ENCODE measurements at places on chromosomes 7 and 10.
A peak's percentile ranks its signal among the peaks of the same experiment; 100 is the strongest.

GRCh38 chr10:124003481-124003870 lies 89.9 kb downstream of the CHST15 start:
- no peak for DNase-seq
- no peaks in the 10 kb centered on the region for H3K27me3 ChIP-seq
- no peaks in the 10 kb centered on the region for H3K4me1 ChIP-seq
- H3K36me3 ChIP-seq, result peaks cover 12% of the 10 kb centered on the region
- H3K4me3 ChIP-seq, result no peak overlapping the region

GRCh38 chr7:80918909-80919721 lies at the start of gene SEMA3C:
SEMA3C (minus strand) TSS chr7:80919051; CDS start chr7:80916781, 2,270 bp downstream.
- no peaks in the 10 kb centered on the region for H3K36me3 ChIP-seq
- DNase-seq, result peak; percentile 94
- peak within 1 kb of the TSS; percentile 61 for H3K4me3 ChIP-seq
- no peaks in the 10 kb centered on the region for H3K4me1 ChIP-seq

- H3K4me1 ChIP-seq, result no peaks in the 10 kb centered on the region
- no peaks in the 10 kb centered on the region for H3K36me3 ChIP-seq
- no peak overlapping the region for H3K4me3 ChIP-seq
- no peak for DNase-seq
- no peaks in the 10 kb centered on the region for H3K27me3 ChIP-seq
- H3K27ac ChIP-seq, result no peak overlapping the region
Observed at GRCh38 chr10:3213208-3213607, 40.6 kb upstream of the PITRM1 start.

- DNase-seq, result no peak
- H3K27ac ChIP-seq, result peak overlapping the region; percentile 71
- H3K27me3 ChIP-seq, result no peaks in the 10 kb centered on the region
- no peaks in the 10 kb centered on the region for H3K36me3 ChIP-seq
- H3K4me1 ChIP-seq, result no peaks in the 10 kb centered on the region
Observed at GRCh38 chr7:92837000-92837749, 802 bp upstream of the CDK6 start.

- H3K27me3 ChIP-seq, result no peaks in the 10 kb centered on the region
- peak; percentile 41 for DNase-seq
- H3K4me3 ChIP-seq, result no peak overlapping the region
- H3K4me1 ChIP-seq, result no peaks in the 10 kb centered on the region
- no peak overlapping the region for H3K27ac ChIP-seq
Observed at GRCh38 chr7:35553519-35553918, 141.4 kb downstream of the HERPUD2 start.

GRCh38 chr7:76233538-76234281 lies 32.0 kb downstream of the SRRM3 start:
- no peak for DNase-seq
- no peaks in the 10 kb centered on the region for H3K27me3 ChIP-seq
- no peak overlapping the region for H3K4me3 ChIP-seq
- no peaks in the 10 kb centered on the region for H3K4me1 ChIP-seq

GRCh38 chr10:34581801-34582532 lies 233.1 kb downstream of the PARD3 start:
- H3K27me3 ChIP-seq, result no peaks in the 10 kb centered on the region
- no peak overlapping the region for H3K27ac ChIP-seq

GRCh38 chr10:80196270-80196949 lies 8.9 kb downstream of the ANXA11 start:
- peak overlapping the region; percentile 97 for H3K27ac ChIP-seq
- peak; percentile 72 for DNase-seq
- no peak overlapping the region for H3K4me3 ChIP-seq
- H3K4me1 ChIP-seq, result no peaks in the 10 kb centered on the region

DNA sequence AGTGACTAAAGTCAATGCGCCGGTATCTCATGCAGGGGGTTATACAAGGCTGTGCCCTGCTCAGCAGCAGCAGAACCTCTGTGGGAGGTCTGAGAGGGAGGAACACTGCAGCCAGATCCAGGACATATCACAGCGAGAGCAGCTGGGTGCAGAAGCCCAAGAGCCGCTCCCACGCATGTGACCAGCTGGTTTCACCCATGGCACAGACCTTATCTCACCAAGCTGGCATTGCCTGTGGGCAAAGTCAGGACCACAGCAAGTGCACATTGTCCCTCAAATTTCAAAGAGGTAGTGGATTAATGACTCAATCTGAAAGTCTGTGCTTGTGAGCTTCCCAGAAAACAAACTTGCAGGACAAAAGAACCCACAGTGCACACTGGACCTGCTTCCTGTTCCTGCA lies 31.6 kb upstream of the AKR1C1 start:
- H3K27me3 ChIP-seq, result no peaks in the 10 kb centered on the region
- no peaks in the 10 kb centered on the region for H3K36me3 ChIP-seq
- H3K4me3 ChIP-seq, result no peak overlapping the region

GRCh38 chr10:77633376-77633775 lies 4.2 kb downstream of the KCNMA1 start:
- H3K36me3 ChIP-seq, result no peaks in the 10 kb centered on the region
- H3K27ac ChIP-seq, result peak overlapping the region; percentile 86
- no peaks in the 10 kb centered on the region for H3K4me1 ChIP-seq
- H3K4me3 ChIP-seq, result no peak overlapping the region

GRCh38 chr10:3770611-3771110 lies 14.3 kb downstream of the KLF6 start:
- peaks cover 2% of the 10 kb centered on the region for H3K4me1 ChIP-seq

- no peaks in the 10 kb centered on the region for H3K27me3 ChIP-seq
- no peaks in the 10 kb centered on the region for H3K4me1 ChIP-seq
- H3K27ac ChIP-seq, result no peak overlapping the region
- H3K4me3 ChIP-seq, result no peak overlapping the region
- H3K36me3 ChIP-seq, result no peaks in the 10 kb centered on the region
Observed at GRCh38 chr10:70822076-70822820, 6.5 kb downstream of the SGPL1 start.

- no peaks in the 10 kb centered on the region for H3K4me1 ChIP-seq
- no peaks in the 10 kb centered on the region for H3K27me3 ChIP-seq
- H3K4me3 ChIP-seq, result no peak overlapping the region
- DNase-seq, result no peak
- H3K36me3 ChIP-seq, result no peaks in the 10 kb centered on the region
Observed at GRCh38 chr7:114412548-114412947, 2.1 kb upstream of the FOXP2 start.

DNA sequence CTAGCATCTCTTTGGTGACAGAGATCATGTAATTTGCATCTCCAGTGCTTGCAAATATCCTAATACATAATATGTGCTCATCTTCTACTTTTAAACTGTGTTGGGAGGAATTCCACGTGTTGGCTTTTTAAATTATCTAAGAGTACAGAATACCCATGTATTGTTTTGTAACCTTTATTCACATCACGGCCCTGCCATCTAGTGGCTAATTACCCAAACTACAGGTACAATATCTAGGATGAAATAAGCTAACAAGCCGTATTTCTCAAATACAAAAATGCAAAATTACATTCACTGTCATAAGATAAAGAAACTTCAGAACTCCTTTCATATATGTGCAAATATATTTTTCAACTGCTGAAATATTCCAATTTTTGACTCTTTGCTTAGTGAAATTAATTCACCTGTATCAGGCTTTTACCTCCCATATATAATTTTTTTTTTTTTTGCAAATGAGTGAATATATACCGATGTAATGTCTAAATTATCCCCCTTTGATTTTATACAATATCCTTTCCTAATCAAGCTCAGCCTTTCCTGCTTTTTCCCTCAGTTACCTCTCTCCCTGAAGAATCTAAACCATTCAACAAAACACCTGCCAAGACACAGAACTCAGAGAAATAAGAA lies 30.3 kb upstream of the LSM8 start:
- no peaks in the 10 kb centered on the region for H3K36me3 ChIP-seq
- H3K27me3 ChIP-seq, result no peaks in the 10 kb centered on the region
- H3K27ac ChIP-seq, result no peak overlapping the region
- no peaks in the 10 kb centered on the region for H3K4me1 ChIP-seq

DNA sequence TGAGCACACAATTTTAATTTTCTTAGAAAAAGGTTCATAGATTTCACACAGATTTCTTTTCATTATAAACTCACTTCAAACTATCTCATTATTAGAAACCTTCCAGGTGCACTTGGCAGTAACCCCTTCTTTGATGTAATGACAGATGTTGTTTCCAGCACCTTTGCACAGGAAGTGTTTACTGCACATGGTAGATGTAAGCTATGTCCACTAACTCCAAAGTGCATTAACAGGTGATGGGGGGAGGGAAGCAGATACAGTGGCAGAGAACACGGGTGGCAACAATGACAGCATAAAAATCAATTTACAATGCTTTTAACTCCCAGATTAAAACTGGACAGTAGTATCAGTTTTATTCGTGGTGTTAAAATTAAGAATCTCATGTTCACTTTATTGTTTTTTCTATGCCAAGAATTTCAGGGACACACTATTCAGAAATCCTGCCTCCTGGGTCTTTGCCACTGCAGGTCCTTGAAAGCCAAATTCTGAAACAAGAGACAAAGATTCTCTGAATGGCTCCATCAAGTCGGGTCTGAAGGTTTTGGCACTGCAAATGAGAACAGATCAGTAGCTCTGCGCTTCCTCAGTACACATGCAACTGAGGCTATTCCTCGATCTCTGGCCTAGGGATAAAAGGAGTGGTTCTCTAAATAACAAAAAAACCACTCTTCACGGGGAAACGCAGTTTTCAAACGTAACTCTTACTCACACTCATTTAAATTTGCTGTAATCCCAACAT lies 187.7 kb downstream of the JAZF1 start:
- no peak overlapping the region for H3K27ac ChIP-seq
- H3K4me3 ChIP-seq, result no peak overlapping the region
- no peaks in the 10 kb centered on the region for H3K36me3 ChIP-seq
- H3K4me1 ChIP-seq, result no peaks in the 10 kb centered on the region
- DNase-seq, result no peak

- no peak for DNase-seq
- no peak overlapping the region for H3K4me3 ChIP-seq
- H3K27ac ChIP-seq, result no peak overlapping the region
Observed at GRCh38 chr7:35771776-35772175, 29.1 kb upstream of the SEPTIN7 start.

DNA sequence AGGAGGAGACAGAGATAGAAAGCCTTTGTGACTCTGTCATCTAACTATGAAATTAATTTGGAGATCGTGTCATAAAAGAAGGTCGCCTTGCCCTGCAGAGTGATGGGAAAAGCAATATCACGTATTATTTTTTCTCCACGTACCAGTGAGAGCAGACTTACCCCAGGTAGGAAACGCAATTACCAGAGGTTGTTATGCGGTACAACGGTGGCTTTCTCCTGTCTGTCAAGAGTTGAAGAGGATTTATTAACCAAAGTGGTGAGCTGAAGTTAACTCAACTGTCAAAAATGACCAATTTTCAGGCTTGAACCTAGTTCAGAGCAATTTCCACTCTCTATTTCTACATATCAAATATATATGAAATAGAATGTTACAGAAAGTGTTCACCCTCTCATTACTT lies 282.6 kb upstream of the PFKP start:
- H3K4me3 ChIP-seq, result no peak overlapping the region
- no peak for DNase-seq
- no peaks in the 10 kb centered on the region for H3K4me1 ChIP-seq
- no peaks in the 10 kb centered on the region for H3K27me3 ChIP-seq
- H3K27ac ChIP-seq, result no peak overlapping the region

GRCh38 chr7:159105832-159106811 lies 38.5 kb downstream of the VIPR2 start:
- no peaks in the 10 kb centered on the region for H3K27me3 ChIP-seq
- peak overlapping the region; percentile 69 for H3K27ac ChIP-seq
- H3K36me3 ChIP-seq, result no peaks in the 10 kb centered on the region
- no peak for DNase-seq
- H3K4me1 ChIP-seq, result peaks cover 33% of the 10 kb centered on the region

DNA sequence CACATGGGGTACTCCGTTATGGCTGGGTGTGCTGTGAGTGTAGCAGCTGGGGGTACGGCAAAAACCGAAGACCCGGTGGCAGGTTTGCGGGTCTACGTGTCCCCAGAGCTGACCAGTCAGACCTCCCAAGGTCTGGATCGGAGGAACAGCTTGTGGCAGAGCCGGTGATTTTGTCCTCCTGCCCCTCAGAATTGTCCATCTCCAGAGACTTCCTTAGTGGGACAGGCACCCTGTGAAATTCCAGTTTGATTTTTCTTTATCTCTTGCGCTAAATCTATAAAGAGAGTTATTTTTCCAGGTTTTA lies 1.0 kb downstream of the EIF3B start:
- no peak overlapping the region for H3K27ac ChIP-seq
- no peaks in the 10 kb centered on the region for H3K27me3 ChIP-seq
- DNase-seq, result no peak
- H3K4me3 ChIP-seq, result peak overlapping the region; percentile 91
- no peaks in the 10 kb centered on the region for H3K36me3 ChIP-seq

DNA sequence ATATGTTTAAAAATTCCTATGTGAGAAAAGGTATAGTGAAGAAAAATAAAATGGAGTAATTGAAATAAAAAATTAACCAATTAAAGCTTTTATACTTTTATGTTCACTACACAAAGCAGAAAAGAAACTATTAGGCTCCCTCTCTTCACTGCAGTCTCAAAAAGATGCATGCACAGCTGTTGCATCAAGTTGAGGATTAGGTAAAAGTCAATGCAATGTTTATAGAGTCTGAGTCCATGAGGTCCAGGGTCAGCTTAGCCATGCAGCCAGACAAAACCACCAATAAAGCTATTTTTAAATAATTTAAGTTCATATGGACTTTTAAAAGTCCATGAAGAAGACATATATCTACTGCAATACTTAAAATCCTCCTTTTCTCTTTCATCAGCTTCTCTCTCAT lies 31.1 kb upstream of the ING3 start:
- H3K4me1 ChIP-seq, result no peaks in the 10 kb centered on the region
- no peak overlapping the region for H3K27ac ChIP-seq
- no peak for DNase-seq
- H3K27me3 ChIP-seq, result no peaks in the 10 kb centered on the region
- H3K36me3 ChIP-seq, result no peaks in the 10 kb centered on the region
